ENCODE measurements at places on chromosomes 16 and 17.

- no peak for DNase-seq
Measured at GRCh38 chr17:20284022-20284421, 183.3 kb downstream of the LGALS9B start.

- no peak for DNase-seq
Measured at GRCh38 chr17:58224315-58224714, 5.3 kb upstream of the MKS1 start.

GRCh38 chr17:40425741-40426140 lies 8.0 kb upstream of the TOP2A start:
- DNase-seq = peak; percentile 53

- no peak for DNase-seq
Measured at GRCh38 chr17:43416998-43417890, 18.5 kb downstream of the ARL4D start.

GRCh38 chr17:2155573-2155972 lies 100.7 kb downstream of the HIC1 start:
- DNase-seq = no peak

DNA sequence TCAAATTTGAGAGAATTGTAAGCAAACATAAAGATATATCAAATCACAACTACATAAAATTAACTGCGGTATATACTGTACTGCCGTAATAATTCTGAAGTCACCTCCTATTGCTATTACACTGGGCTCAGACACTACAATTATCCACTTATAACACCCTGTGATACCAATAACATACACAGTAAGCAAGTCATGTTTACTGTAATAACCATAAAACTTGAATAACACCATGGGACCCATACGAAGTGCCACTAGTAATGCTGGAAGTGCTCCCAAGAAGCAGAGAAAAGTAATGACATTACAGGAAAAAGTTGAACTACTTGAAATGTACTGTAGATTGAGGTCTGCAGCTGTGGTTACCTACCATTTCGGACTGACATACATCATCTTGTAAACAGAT lies 24.0 kb downstream of the CMC2 start:
- DNase-seq = no peak

GRCh38 chr17:6105649-6106007 lies 35.4 kb downstream of the WSCD1 start:
- DNase-seq = no peak

GRCh38 chr17:67466251-67466796 lies 89.2 kb downstream of the PITPNC1 start:
- peak; percentile 45 for DNase-seq

DNA sequence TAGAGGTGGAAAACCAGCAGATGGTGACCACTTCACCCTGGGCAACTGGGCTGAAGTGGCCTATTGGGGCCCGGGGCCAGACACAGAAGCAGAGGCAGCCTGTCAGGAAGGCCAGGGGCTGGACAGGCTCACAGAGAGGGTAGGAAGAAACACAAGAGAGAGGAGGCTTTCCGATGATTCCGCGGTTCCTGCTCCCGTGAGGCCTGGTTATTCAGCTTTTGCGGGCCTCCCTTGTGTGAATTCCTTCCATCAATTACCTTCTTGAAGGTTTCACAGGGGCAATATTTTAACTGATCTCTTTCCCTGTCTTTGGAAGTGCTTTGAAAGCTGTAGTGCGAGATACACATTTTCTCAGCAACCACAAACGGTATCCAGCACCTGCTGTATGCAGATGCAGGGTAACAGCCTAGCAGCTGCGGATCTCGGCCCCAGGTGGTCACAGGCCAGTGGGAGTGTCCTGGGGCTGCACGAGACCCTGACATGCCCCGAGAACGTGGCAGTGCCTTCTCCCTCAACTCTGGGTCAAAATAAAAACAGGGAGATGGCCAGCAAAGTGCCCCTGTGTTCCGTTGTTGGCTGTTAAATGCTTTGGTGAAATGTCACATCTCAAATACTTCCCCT lies 11.6 kb upstream of the CMIP start:
- no peak for DNase-seq

DNA sequence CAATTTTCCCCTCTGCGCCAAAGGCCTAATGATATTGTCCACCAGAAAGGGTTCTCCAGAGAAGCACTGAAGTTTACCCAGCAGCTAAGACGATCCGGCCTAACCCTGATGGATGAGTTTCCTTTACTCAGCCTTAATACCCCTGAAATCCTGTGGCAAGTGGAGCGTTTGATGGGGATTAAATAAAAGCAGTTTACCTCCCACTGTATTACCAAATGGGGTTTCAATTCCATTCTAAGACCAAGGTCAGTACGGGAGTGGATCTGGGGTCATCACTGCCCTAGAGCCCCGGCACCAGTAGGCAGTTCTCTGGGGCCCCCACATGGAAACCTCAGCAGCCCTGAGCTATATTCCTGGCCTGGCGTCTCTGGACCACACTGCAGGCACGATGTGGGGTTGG lies 97.1 kb upstream of the NOL11 start:
- no peak for DNase-seq

DNA sequence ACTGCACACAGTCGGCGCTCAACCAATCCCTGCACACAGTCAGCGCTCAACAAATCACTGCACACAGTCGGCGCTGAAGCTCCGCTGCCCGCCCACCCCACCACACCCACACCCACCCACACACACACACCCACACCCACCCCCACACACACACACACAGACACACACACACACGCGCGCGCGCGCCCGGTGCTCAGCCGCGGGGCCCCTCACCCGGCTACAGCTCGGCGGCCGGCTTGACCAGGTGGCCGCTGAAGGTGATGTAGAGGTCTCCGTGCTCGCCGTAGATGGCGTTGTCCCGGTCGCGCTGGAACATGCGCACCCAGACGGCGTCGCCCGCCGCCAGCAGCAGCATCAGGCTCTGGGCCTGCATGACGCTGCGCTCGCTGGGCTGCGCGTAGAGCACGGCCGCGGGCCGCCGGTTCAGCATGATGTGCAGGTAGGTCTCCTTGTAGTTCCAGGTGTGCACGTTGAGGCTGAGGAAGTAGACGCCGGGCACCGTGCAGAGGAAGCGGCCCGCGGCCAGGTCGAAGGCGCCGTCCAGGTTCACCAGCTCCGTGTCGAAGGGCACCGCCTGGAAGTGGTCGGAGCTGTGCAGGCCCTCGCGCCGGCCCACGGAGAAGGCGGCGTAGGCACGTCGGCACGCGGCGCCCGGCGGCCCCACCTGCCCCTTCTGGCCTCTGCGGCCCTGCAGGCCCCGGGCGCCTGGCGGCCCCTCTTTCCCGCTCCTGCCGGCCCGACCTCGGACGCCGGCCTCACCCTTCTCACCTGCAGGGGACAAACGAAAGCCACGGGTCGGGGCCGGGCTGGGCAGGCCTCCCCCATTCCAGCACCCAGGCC lies 2.5 kb downstream of the C1QTNF8 start:
- DNase-seq = peak; percentile 65

- DNase-seq = no peak
Measured at GRCh38 chr16:86585821-86586611, 7.7 kb downstream of the FOXL1 start.

GRCh38 chr17:55278173-55278961 lies 13.6 kb downstream of the HLF start:
- DNase-seq = no peak

DNA sequence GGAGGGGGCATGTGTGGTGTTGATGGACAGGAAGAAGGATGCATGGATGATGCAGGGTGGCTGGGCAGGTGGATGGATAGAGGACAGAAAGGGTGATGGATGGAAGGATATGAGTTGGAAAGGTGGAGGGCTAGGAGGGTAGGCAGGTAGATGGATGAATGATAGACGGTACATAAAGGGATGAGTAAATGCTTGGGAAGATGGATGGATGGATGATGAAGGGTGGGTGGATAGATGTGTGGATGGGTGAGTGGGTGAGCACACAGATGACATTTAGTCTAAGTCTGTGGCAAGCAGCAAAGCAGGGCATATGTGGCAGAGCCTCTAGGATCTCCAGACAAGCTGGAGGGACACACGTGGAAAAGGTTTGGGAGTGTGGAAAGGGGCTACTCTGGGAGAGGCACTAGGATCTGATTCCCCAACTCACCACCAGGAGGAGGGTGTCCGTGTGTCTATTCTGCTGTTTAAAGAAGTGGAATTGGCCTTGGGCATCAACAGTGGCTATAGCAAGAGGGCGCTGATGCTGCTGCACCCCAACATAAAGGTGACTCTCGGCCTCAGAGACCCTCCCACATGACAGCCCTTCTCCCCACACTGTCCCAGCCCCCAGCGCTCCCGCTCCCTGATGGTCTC lies 8.2 kb downstream of the PLD2 start:
- no peak for DNase-seq

GRCh38 chr16:84832488-84833143 lies 12.8 kb downstream of the CRISPLD2 start:
- no peak for DNase-seq

DNA sequence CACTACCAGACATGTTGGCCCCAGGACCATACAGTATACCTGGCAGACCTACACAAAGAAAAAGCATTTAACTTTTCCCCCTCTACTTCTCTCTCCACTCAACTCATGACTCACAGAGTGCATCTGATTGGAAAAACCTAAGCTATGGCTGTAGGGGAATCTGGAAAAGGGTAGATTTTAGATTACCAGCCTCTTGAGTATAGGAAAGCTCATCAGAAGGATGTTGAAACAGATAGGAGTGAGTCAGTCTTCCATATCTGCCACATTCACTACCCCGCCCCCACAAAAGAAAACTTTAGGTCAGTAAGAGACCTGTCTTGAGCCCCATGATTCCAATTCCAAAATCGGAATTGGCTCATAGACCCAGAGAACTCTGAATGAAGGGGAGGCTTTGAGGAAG lies 12.3 kb downstream of the KRT9 start:
- no peak for DNase-seq

GRCh38 chr17:67779098-67779672 lies 46.1 kb upstream of the BPTF start:
- peak; percentile 76 for DNase-seq

DNA sequence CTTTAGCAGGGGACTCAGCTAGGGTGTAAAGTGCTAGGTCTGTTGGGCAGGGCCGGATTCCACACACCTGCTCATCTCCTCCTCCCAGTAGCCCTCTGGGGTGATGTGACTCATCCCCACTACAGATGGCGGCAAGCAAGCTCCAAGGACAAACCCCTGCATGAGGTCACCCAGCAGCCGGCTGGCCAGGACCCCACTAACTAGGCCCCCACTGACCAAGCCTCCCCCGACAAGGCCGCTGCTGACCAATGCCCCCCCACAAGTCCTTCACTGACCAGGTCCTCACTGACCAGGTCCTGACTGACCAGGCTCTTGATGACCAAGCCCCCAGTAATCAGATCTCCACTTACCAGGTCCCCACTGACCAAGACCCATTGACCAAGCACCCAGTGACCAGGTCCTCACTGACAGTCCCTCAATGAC lies 36.7 kb downstream of the TNFRSF13B start:
- peak; percentile 25 for DNase-seq

- no peak for DNase-seq
Measured at GRCh38 chr16:68528233-68528632, 10.9 kb upstream of the ZFP90 start.

GRCh38 chr16:49746545-49746944 lies 109.4 kb downstream of the ZNF423 start:
- DNase-seq = no peak

GRCh38 chr17:34639706-34640425 lies 60.5 kb downstream of the TMEM132E start:
- no peak for DNase-seq

DNA sequence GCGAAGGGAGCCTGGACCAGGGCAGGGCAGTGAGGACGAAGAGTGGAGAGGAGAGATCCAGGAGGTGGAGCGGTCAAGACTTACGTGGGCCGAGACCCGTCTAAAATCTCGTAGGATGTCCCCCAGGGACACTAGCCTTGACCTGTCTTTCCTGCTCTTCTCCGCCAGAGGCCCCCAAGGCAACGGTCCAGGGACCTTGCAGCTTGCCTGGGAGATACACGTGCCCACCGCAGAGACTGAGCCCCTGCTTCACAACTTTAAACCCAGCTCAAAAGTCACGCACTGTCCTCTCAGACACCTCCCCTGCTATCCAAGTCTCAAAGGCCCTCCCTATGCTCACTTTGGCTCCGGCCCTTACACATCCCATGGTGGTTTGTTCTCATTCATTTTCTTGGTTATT lies 9.4 kb downstream of the TIGD7 start:
- no peak for DNase-seq

DNA sequence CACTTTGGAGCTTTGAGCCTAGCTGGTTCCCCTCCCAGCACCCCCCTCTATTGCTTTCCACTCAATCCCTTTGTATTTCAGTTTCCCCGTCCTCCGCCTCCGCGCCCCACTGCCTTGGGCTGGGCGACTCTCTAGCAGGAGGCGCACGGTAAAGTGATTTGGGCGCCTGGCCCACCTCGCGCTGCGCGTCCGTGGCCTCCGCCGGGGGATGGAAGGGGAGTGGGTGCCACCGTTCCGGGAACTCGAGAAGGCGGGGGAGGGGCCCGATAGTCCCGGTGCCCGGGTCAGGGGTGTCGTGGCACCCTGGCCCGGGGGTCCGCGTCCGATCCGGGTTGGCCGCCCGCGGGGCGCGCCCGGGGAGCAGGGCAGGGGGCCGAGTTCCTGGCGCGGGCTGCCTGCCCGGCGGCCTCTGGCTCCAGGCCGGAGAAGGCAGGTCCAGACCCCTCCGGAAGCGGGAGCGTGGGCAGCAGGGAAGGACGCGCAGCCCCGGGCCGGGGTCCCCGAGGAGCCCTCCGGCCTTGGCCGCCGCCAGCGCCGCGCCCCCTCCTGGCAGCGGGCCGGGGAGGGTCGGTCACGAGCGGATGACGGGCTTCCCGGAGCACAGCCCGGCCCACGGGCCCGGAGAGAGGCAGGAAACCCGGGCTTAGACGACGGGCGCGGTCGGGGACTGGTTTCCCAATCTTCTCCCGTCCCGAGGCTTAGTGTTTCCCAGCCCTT lies 15.8 kb downstream of the MEOX1 start:
- DNase-seq = no peak

DNA sequence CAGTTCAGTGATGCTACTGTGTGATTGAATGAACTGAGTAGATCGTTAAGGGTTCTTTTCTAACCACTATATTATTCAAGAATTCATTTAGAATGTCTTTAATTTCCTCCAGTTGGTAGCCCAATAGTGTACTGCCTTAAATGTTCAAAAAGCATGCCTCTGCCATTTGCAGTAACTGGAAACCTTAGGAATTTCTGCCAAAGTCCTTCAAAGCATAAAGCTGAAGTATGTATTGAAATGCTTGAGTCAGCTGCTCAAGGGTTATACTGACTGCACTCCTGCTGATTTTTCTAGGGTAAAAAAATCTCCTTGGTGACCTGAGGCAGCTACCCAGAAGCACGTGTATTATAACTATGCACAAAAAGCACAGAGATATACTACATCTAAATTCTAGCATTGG lies 56.5 kb downstream of the SNTB2 start:
- DNase-seq = no peak

- peak; percentile 7 for DNase-seq
Measured at GRCh38 chr17:30241051-30241450, 5.6 kb upstream of the SLC6A4 start.

DNA sequence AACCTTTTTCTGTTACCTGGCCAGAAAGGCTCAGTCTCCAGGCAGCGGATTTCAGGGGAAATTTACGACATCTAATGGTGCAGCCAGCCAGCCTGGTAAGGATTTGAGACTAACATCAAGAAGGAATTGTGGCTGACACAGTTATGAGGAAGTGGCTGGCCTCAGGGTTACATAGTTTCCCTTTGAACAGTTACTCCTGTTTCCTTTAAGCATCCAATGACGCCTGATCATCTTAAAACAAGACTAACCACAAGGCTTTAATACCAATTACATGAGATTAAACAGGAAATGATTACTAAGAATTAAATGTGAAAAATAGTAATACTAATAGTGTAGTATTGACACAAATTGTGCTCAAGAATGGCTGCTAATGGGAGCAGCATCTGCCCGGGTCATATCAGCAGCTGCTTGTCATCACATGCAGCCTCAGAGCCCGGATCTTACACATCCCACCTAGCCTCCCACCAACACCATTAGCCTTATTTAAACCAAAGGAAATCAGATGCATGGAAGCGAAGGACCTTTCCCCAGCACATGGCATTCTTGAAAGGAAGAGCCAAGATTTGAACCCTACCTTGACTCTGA lies 431.8 kb downstream of the PMP22 start:
- DNase-seq = no peak

All from activated CD8-positive, alpha-beta memory T cell treated with anti-CD3 and anti-CD28 coated beads, Interleukin-2, amount 50 U/mL, for 48 hours (primary cell).